Aorta (tissue), 5 donors: ENCODE measurements at places on chromosomes 2 and 18. TPM values are rescaled to one million over a fixed set of nuclear protein-coding genes. Genes with fewer than 3 reads are reported as not detected.

DNA sequence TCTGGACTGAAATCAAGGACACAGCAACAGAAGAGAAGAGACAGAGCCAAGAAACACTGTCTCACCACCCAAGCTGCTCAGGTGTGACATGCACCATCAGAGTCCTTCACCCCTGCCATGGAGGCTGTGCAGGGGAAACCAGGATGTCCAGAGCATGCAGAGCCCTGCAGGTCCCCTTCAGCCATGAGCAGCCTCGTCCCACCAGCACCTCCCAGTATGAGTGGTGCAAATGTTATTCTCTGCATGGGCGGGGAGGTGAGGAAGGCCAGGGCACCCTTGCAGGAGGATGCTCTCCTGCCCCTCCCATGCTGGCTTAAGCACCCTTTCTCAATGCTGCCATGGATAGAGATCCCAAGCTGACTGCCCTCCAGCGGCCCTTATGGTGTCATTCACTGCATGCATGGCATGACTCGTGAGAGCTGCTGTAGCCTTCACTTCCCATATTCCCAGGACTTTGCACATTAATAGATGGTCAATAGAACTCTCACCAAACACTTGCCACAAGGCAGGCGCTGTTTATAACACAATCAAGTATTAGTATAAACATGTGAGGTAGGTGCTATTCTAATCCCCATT, 171.0 kb downstream of the ANAPC1 start:
- no peaks in the 10 kb centered on the region for H3K27me3 ChIP-seq
- no peak for DNase-seq
- no peaks in the 10 kb centered on the region for H3K4me1 ChIP-seq
- H3K27ac ChIP-seq: no peak overlapping the region
- no peaks in the 10 kb centered on the region for H3K36me3 ChIP-seq

DNA sequence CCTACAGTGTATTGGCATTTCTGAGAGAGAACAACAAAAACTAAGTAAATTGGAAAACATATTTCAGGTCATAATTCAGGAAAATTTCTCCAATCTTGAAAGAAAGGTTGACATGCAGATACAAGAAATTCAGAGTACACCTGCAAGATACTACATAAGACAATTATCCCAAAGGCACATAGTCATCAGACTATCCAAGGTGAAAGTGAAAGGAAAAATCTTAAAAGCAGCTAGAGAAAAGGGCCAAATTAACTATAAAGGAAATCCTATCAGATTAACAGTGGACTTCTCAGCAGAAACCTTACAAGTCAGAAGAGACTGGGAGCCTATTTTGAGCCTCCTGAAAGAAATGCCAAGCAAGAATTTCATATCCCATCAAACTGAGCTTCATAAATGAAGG, 449.0 kb upstream of the MMADHC start:
- H3K27me3 ChIP-seq: no peaks in the 10 kb centered on the region
- H3K27ac ChIP-seq: no peak overlapping the region
- DNase-seq: no peak
- H3K4me1 ChIP-seq: no peaks in the 10 kb centered on the region
- no peaks in the 10 kb centered on the region for H3K36me3 ChIP-seq
- no peak overlapping the region for H3K4me3 ChIP-seq

GRCh38 chr2:67318993-67319481, 78.1 kb upstream of the ETAA1 start:
- H3K27ac ChIP-seq: no peak overlapping the region
- DNase-seq: no peak
- no peaks in the 10 kb centered on the region for H3K4me1 ChIP-seq
- no peaks in the 10 kb centered on the region for H3K27me3 ChIP-seq
- no peaks in the 10 kb centered on the region for H3K36me3 ChIP-seq
- no peak overlapping the region for H3K4me3 ChIP-seq

DNA sequence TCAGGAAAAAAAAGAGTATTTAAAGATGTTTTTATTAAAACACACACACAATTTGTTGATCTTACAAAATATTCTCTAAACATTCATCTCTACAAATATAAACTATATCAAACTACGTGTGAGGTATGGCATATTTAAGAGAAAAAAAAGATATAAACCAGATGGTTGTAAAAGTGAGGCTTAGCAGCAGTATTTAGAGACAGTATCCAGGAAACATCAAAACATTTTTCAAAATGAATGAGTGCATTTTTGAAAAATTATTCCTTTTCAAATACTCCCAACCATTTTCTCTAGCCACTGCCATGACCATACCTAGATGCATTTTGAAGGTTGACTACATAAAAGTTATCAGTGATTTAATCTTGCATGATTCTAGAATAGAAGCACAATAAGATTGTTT, 38.2 kb upstream of the RAB27B start:
- no peak for DNase-seq
- no peaks in the 10 kb centered on the region for H3K36me3 ChIP-seq
- no peaks in the 10 kb centered on the region for H3K27me3 ChIP-seq
- H3K27ac ChIP-seq: no peak overlapping the region
- no peak overlapping the region for H3K4me3 ChIP-seq

DNA sequence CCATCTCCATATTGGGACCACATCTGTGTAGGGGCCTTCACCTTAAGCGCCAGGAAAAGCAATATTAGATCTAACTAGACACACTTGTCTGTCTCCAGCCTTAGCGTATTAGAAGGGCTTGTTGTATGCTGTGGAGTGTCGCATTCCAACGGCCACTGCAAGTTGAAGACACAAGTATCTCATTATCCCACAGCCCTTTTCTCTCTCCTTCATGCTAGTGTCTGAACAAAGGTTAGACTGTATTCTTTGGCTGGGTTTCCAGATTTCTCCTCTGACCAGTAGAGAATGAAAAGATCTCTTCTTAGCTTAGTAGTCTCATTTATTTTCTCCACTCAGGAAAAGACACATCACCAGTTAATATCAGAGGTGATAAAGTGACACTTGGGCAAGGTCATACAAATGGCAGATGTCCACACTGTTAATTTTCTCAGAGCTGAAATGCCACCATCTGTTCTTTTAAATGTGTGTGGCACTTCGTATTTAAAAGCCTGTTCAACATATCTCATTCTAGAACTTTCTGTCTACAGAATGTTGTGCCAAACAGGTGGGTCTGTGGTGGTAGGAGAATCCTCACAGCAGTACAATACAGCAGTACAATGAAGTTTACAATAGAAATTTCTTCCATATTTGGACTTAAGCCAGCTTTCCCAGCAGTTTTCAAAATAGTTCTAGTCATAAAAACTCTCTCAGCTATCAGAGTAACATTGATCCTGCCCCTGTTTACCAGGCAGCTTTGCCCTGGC, 94.0 kb upstream of the ITGA6 start:
- no peak overlapping the region for H3K4me3 ChIP-seq
- no peak for DNase-seq
- no peaks in the 10 kb centered on the region for H3K4me1 ChIP-seq
- no peaks in the 10 kb centered on the region for H3K27me3 ChIP-seq

DNA sequence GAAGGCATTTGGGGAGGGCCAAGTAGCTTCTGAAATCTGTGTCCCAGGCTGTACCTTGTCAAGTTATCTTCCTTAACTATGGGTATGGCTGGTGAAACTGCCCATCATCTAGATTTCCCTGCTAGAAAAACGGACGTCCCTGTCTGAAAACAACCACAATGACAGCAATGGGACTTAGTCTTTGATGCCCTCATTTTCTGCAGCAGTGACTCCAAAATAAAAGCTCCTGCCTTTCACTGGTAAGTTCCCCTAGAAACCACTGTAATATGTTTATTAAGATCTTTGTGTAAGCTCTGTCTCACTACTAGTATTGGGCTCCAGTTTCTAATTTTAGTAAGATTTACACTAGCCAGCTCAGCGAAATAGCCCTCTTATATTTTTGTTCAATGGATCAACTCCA, 47.2 kb upstream of the GORASP2 start:
- no peak for DNase-seq
- no peaks in the 10 kb centered on the region for H3K4me1 ChIP-seq
- no peak overlapping the region for H3K27ac ChIP-seq

- H3K27me3 ChIP-seq: no peaks in the 10 kb centered on the region
- no peak overlapping the region for H3K4me3 ChIP-seq
- peak; percentile 49 for DNase-seq
- H3K36me3 ChIP-seq: no peaks in the 10 kb centered on the region
Observed at GRCh38 chr18:48333563-48333962, 75.6 kb downstream of the ZBTB7C start.

DNA sequence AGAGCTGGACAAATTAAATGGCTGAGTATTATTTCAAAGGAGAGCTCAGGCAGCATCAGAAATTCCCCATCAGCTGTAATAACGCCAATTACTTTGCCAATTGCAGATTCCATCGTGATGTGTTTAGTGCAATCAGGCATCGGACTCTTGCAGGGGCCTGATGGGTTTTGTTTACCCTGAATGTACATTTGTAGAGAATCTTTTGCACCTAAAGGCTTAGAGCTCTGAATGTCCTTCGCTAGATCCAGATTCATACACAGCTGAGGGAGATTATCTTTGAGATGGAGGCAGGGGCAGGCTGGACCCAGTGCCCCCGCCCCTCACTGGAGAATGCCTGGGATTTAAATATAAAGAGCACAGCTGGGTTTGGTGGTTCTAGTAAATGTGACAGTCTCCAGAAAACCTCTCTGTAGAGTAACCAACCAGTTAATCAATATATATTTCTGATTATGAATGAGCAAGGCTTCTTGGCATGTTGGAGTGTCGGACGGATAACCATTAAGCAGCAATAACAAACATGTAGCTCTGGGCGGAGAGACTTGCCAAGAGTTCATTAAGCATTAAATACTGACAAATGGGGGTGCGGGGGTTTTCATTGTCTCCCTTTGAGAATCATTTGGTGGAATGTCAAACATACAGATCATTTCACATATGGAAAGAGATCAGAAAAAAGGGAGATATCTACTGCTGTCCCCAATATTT, 200.9 kb downstream of the SETBP1 start:
- H3K4me3 ChIP-seq: no peak overlapping the region
- DNase-seq: no peak
- no peak overlapping the region for H3K27ac ChIP-seq

DNA sequence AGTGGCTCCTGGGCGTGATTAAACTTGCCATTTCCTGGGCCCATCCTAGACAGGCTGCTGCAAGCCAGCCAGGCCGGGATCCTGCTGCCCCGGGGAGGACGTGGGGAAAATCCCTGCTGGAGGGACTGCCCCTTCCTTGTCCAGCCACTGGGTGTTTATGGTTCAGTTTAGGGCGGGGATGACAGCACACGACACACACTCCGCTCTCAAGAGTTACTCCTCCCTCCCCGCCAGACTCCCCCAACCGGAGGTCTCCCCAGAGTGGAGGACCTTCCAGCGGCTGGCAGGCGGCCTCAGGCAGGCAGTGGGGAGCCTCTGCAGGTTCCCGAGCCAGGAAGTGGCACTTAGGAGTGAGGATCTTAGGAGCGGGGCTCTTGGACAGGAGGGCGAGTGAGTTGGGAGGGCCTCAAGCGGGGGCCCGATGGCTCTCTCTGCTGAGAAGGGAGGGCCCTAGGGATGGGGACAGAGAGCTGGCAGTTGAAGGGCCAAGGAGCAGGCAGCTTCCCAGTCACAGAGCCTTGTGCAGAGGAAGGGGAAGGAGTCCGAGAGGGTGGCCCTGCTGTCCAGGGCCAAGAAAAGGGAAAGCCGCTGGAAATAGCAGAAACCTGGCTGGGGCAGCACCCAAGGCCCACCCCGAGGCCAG, 5.7 kb upstream of the GPR35 start:
- DNase-seq: no peak
- no peak overlapping the region for H3K27ac ChIP-seq
- H3K36me3 ChIP-seq: no peaks in the 10 kb centered on the region
- no peaks in the 10 kb centered on the region for H3K27me3 ChIP-seq
- no peak overlapping the region for H3K4me3 ChIP-seq

DNA sequence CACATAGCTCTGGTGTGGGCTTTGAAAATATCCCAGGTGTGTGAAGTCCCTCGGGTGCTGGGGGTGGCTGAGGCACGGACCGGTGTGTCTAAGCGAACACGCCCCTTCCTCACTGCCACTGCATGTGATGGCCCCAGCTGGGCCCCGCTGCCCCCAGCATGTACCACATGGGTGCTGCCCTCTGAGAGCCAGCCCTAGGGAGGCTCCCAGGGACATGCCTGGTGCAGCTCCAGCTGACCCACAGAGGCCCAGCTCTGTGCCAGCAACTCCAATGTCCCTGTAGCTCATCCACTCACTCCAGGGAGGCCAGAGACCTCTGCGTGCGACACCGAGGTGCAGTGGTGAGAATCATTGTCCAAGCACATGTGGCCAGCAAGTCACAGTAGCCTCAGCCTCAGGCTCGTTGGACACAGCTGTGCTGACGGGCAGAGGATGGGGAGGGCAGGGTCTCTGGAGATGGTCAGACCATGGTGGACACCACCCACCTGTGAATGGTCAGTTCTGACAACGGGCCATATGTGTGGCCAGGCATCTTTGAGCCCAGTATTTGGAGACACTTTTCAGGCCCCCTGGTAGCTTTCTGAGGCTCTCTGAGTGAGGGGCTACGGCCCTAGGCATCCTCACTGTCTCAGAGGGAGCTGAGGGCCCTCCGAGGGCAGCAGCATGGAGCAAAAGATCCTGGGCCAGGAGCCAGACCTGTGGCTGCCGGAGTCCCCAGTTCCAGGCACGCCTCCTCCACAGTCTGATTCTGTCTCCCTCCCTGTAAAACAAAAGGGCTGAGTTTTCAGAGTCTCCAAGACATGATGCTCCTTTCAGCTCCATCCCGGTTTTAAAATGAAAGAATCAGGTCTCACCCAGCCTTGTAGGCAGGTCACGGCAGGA, 220.7 kb downstream of the NDUFA10 start:
- H3K4me1 ChIP-seq: no peaks in the 10 kb centered on the region
- no peaks in the 10 kb centered on the region for H3K27me3 ChIP-seq
- no peak overlapping the region for H3K4me3 ChIP-seq
- H3K27ac ChIP-seq: no peak overlapping the region
- no peak for DNase-seq

DNA sequence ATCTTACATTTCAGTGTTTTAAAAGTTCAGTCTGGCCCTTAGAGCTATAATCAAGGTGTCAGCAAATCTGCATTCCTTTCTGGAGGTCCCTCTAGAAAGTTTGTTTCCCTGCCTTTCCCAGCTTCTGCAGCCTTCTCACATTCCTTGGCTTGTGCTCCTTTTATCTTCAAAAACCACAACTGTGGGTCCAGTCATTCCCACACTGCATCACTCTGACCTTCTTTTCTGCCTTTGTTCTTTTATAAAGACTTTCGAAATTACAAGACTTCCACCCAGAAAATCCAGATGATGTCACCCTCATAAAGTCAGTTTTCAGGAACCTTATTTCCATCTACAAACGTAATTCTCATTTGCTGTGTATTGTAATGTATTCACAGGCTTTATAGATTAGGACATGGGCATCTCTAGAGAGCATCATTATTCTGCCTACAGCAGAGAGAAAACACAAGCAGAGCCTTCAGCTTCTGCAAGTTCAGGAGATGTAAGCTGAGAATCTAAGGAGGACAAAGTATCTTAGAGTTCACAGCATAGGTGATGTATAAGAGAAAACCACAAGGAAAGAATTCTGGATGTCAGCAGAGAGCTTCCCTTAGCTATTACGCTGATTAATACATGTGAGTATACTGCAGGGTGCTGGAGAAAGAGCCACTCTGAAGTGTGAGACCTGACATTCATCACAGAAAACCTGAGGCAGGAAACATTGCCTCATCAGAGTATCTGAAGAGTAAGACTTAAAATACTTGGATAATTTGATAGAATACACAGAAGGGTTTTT, 1100.2 kb downstream of the CBLN2 start:
- no peak overlapping the region for H3K27ac ChIP-seq
- DNase-seq: no peak
- no peaks in the 10 kb centered on the region for H3K27me3 ChIP-seq
- H3K36me3 ChIP-seq: no peaks in the 10 kb centered on the region
- H3K4me1 ChIP-seq: no peaks in the 10 kb centered on the region

GRCh38 chr2:184517402-184517801, 80.9 kb upstream of the ZNF804A start:
- no peak for DNase-seq
- H3K4me3 ChIP-seq: no peak overlapping the region
- no peaks in the 10 kb centered on the region for H3K36me3 ChIP-seq
- H3K4me1 ChIP-seq: no peaks in the 10 kb centered on the region

The NEU4 gene
- 6.4 TPM for polyA plus RNA-seq

The TCF4 gene
- 11.8 TPM for polyA plus RNA-seq

The GPAT2 gene
- polyA plus RNA-seq: 3.5 TPM

The RAB1A gene
- 118 TPM for polyA plus RNA-seq

The TBR1 gene
- not detected for polyA plus RNA-seq
